Astrocyte (in vitro differentiated cells and primary cell): ENCODE measurements at places on chromosomes 1 and 21. TPM values are rescaled to one million over a fixed set of nuclear protein-coding genes. Genes with fewer than 3 reads are reported as not detected.

DPM3 gene
- 31.0 and 36.2 TPM in 2 replicates for total RNA-seq

SERPINC1 gene
- total RNA-seq, result not detected in 2 replicates

NFASC gene
- 26.7 and 29.6 TPM in 2 replicates for total RNA-seq

PSMA5 gene
- total RNA-seq, result 143 and 148 TPM in 2 replicates

GBP7 gene
- not detected in 2 replicates for total RNA-seq

FCRL4 gene
- total RNA-seq, result 0.48 TPM in 1 of 2 replicates, not detected in the other

OR6F1 gene
- not detected in 2 replicates for total RNA-seq

CYP4A11 gene
- not detected in 2 replicates for total RNA-seq

RNF186 gene
- not detected in 2 replicates for total RNA-seq

LCE1A gene
- total RNA-seq, result not detected in 2 replicates

IGSF21 gene
- not detected in 2 replicates for total RNA-seq

CELA2B gene
- not detected in 2 replicates for total RNA-seq

AMPD1 gene
- not detected in 2 replicates for total RNA-seq

CD244 gene
- not detected in 2 replicates for total RNA-seq

KRTAP6-1 gene
- not detected in 2 replicates for total RNA-seq

FMN2 gene
- total RNA-seq, result 2.1 and 2.4 TPM in 2 replicates

GUCA2B gene
- not detected in 2 replicates for total RNA-seq

SLC22A15 gene
- total RNA-seq, result 10.3 and 12.0 TPM in 2 replicates

TIPRL gene
- total RNA-seq, result 34.4 and 37.4 TPM in 2 replicates

CLCA4 gene
- total RNA-seq, result not detected in 2 replicates

SEMA4A gene
- 0.66 and 1.1 TPM in 2 replicates for total RNA-seq

SPTA1 gene
- 0.02 and 0.09 TPM in 2 replicates for total RNA-seq

AUNIP gene
- 1.3 and 2.1 TPM in 2 replicates for total RNA-seq

PRSS38 gene
- total RNA-seq, result not detected in 2 replicates

IFI16 gene
- 109 and 125 TPM in 2 replicates for total RNA-seq

CHI3L2 gene
- 0.65 TPM in 1 of 2 replicates, not detected in the other for total RNA-seq

PRRC2C gene
- total RNA-seq, result 191 and 196 TPM in 2 replicates

AADACL3 gene
- total RNA-seq, result 0.05 TPM in 1 of 2 replicates, not detected in the other

NPL gene
- total RNA-seq, result 3.3 TPM in 2 replicates

NPPB gene
- total RNA-seq, result 333 and 449 TPM in 2 replicates

UBL4B gene
- not detected in 2 replicates for total RNA-seq

OR2T1 gene
- total RNA-seq, result not detected in 2 replicates

CCT8 gene
- 187 and 198 TPM in 2 replicates for total RNA-seq

DYNLT4 gene
- 0.50 and 0.53 TPM in 2 replicates for total RNA-seq

B3GALT5 gene
- total RNA-seq, result 2.2 and 2.5 TPM in 2 replicates

SPRR1B gene
- total RNA-seq, result 0.39 and 0.50 TPM in 2 replicates
